ENCODE measurements at places on chromosomes 16 and 17.

- no peak for DNase-seq
Measured at GRCh38 chr17:60506312-60506711, 19.7 kb downstream of the APPBP2 start.

DNA sequence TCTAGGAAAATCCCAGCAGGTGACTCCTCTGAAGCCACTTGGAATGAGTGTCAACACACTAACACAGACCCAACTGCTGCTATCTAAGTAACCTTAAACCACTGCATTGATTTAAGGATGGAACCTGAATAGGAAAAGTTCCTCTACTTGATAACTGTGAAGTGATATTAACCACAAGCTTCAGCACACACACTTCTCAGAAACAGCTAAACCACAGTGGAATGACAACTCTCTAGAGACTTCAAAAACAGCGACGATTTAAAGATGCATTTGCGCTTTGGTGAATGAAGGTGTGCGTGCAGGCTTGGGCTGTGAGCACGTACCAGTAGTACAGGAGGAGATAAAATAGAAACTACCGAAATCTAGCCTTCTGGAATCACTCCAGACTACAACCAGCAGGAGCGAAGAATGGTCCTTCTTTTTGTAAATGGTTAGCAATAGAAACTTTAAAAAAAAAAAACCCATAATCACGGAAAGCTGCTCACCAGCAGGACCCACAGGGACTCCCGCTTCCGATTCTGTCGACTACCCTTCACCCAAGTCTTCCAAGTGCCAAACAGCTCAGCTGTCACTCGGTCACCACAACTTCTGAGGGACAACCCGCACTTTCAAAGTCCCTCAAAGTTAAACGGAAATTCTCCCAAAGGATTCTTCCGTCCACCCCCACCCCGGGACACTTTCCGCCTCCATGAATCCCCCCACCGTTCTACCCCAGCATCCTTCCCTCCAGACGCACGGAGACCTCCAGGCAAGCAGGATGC is 137.7 kb upstream of the CORO6 start:
- DNase-seq = no peak

DNA sequence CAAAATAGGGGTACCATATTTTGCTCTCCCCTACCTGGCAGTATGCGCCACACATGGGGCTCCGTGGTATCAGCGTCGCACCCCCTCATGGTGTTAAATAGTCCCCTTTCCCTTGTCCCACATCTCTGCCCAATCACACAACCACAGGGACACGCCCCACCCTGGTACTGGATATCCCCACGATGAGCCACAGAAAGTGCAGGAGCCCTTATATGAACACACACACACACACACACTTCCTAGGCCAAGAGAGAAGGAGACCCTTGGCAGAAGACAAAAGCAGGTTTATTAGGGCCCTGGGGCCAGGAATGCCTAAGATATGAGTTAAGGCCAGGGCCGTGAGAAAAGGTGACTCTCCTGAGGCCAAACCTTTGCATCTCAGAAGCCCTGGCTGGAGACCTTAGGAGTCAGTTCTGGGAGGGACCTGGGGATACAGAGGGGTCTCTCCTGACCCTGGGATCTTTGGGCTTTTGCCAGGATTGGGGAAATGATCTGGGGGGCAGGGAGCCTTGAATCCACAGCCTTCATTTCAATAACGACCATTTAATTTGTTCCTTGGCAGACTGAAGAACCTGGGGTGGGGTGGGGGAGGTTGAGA is 11.6 kb downstream of the COPZ2 start:
- peak; percentile 69 for DNase-seq

DNA sequence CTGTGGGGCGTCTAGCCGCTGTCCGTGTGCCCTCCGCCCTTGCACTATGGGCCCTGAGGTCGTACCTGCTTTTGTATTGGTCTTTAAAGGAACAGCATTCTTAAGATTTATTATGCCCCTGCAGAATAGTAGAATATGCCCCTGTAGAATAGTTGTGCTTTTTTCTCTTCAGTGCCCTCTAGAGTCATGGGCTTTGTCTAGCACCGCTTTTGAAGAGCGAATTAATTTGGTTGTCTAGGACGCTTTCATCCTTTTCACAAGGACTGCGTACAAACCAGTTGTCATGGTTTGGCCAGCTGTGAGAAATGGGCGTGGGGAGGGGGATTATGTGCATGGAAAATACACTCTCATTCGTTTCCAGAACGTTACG is 621 bp downstream of the CEP95 start:
- no peak for DNase-seq

GRCh38 chr17:38350035-38350434 is 1.6 kb upstream of the SOCS7 start:
- peak; percentile 6 for DNase-seq

DNA sequence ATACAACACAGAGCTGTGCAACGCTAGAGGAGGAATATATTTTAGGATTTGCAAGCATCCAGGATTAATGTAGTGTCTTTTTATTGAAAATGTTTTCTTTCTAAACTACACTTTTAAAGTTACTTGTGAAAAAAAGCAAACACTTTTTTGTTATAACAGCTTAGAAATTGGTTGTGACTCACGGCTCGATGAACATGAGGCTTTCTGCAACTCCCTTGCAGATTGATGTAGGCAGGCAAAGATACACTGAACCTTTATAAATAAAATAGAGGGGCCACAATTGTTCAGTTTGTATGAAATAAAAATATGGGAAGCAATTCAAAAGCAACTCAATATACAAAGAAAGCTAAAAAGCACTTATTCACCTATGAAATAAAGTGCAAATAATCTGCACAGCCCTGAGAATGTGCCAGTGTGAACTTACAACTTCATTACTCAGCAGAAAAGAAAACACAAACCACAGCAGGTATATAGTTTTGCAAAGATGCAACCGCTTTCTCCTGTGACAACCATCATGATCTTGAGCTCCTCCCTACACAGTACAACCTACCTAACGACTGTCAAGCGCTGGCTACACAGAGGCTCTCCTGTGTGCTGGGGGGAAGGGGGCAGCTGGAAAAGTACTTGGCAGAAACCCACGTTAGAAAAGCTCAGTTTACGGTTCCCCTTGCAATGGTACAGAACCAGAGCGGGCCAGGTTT is 948 bp downstream of the LUC7L start:
- DNase-seq = no peak

GRCh38 chr16:1929105-1929504 is 10.9 kb upstream of the HS3ST6 start:
- no peak for DNase-seq

DNA sequence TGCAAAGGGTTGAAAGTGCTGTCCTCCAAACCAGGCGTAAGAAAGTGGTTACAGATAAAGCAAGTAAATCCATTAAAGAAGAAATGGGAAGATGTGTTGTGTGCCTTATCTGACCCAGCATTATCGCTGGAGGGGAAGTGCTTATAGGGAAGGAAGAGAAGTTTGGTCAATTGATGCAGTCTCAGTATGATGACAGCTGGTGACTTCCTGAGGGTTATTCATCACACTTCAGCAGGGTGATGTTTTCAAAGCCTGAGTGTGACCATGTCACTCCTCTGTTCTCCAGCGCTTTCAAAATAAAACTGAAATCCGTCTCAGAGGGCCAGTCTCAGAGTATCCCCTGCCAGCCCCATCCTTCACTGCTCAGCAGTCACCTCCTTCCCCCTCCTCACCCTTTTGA is 505.4 kb upstream of the RBFOX1 start:
- no peak for DNase-seq

DNA sequence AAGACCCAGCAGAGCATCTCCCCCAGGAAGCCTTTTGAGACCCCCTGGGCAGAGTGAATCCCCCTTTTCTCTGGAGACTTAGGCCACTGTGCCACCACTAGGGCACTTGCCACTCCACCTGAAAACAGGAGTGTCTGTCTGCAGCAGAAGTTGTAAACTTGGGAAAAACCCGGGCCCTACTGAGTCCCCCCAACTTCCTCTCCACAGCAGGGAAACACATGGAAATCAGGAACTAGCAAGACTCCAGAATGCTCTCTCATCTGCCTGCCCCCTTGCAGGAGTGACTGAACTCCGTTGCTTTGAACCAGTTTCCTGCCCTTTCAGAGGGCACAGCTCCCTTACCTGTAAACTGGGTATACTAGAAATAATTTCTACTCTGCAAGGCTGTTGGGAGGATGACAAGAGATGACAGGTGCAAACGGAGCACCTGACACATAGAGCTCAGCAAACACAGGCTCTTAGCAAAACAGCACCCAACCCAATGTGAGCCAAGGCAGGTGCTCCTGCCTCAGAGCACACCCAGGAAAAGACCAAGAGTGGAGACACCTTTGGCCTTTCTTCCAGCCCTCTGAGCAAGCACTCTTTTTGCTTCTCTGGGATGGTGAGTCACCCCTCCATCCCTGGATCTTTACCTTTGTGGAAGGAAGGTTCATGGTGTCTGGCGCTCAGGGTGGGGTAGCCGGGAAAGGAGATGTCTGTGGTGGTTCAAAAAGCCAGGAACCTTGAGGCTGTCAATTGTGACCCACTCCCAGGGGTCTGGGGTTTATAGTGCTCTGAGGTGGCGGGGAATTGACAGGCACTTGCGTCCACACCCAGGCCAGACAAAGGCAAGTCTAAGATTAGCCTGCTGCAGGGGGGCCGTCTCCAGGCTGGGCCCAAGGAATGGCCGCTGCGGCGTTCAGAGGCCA is at the start of gene HCRT:
Gene HCRT (minus strand): TSS at position 740 of the 908 bp plus-strand sequence. CDS start 87 bp downstream, at position 653.
- DNase-seq = no peak

- no peak for DNase-seq
Measured at GRCh38 chr16:23842137-23842600, 6.4 kb downstream of the PRKCB start.

- DNase-seq = no peak
Measured at GRCh38 chr16:30340621-30341020, 14.5 kb downstream of the CD2BP2 start.

GRCh38 chr17:79174193-79174765 is 99.7 kb downstream of the ENGASE start:
- DNase-seq = no peak

All from sciatic nerve (tissue), 2 donors.